Hematopoietic multipotent progenitor cell treated with erythropoietin and hydrocortisone succinate and interleukin-3 and kit ligand, for 6 days (in vitro differentiated cells): ENCODE measurements at places on chromosomes 12 and 14.

DNA sequence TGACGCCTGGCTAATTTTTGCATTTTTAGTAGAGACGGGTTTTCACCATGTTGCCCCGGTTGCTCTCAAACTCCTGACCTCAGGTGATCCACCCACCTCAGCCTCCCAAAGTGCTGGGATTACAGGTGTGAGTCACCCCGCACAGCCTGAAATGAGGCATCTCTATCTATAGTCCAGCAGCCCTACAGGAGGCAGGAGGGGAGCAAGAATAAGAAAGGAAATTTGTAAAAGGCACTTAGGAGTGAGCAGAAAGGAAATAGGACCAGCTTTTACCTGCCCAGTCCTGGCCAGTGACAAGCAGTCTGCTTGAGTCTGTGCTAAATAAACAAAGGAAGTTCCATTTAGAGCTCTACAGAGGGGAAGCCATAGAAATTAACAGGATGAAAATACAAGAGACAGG lies 15.0 kb upstream of the PSMA6 start:
- DNase-seq, result no peak

GRCh38 chr14:95068080-95068479 lies 89.2 kb downstream of the DICER1 start:
- DNase-seq, result no peak

DNA sequence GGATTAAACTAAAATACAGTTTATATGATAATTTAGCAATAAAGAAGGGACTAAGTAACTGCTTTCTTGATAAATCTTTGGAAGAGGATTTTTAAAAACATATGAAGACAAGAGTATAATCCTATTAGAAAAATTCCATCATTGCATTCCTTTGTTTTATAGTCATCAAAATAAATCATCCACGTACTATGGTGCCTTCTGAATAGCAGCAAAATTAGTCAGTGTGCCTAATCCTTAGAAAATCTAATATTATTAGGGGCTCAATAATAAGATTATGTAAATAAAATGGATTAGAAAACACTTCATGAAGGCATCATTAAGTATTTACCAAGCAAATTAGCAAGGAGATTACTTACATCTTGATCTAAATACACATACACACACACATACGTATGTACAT lies 102.1 kb downstream of the KCNH5 start:
- no peak for DNase-seq

GRCh38 chr12:67390273-67390672 lies 121.1 kb downstream of the CAND1 start:
- no peak for DNase-seq

DNA sequence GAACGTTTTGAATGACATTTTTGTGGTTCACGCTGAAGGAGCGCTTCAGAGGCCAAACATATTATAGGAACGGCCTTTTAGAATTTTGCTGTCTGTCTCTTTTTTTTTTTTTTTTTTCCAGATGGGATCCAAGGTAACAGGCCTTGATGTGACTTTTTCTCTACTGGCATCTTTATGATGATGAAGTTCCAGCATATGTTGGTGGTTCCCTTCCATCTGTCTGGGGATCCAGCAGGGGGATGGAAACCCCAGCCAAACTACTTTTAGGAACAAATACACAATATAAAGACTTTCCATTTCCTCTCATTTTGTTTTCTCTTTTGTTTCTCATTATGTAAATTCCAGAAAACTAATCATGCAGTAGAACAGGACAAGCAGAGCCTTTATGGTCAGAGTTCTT lies 239.3 kb upstream of the PRICKLE1 start:
- no peak for DNase-seq
